ENCODE measurements at places on chromosomes 7 and 10.
A peak's percentile ranks its signal among the peaks of the same experiment; 100 is the strongest.

- peak; percentile 17 for DNase-seq
Measured at GRCh38 chr10:1043532-1043995, 5.4 kb downstream of the IDI1 start.

DNA sequence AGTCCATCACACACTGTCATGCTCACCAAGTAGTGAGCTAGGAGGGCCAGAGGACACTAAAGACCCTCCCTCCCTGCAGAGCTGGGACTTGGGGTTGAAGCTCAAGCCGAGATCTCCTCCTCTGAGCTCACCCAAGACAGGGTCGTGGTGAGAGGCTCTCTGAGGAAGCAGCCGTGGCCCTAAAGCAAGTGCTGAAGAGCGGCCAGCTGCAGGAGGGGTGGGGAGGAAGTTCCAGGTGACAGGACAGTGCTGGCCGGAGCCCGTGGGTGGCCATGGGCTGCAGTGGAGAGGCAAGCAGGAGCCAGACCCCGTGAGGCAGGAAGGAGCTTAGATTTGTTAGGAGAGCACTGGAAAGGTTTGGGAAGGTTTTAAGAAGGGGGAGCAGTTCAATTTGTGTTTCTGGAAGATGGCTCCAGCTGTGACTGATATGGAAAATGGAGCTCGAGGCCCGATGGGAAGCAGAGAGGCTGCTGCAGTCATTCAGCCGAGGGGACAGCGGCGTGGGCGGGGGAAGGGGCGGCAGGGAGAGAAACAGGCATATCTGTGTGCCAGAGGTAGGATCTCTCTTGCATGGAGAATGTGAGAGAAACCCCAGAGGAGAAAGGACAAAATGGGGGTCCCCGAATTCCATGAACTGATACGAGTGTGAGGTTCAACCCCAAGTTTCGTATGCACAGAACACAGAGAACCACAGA is 26.9 kb upstream of the DNAAF5 start:
- no peak for DNase-seq

- DNase-seq: no peak
Measured at GRCh38 chr7:74511345-74511744, 57.6 kb downstream of the GTF2IRD1 start.

DNA sequence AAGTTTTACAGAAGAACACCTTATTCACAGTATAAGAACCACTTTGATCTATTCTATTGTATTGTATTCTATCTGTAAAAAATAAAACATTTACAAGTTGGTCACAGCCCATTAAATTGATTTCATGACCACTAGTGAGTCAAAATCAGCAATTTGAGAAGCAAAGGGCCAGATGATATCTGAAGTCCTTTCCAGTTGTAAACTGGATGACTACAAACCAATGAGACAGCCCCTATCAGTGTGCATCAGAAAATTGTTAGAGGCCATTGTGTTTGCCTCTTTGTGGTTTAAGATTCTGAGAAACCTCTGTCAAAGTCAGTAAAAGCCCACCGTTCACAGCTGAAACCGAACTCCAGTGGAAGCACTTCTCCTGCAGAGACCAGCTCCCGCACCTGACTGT is 54.8 kb downstream of the TBXAS1 start:
- DNase-seq: no peak

- no peak for DNase-seq
Measured at GRCh38 chr10:88097536-88097935, 234.1 kb downstream of the PTEN start.

DNA sequence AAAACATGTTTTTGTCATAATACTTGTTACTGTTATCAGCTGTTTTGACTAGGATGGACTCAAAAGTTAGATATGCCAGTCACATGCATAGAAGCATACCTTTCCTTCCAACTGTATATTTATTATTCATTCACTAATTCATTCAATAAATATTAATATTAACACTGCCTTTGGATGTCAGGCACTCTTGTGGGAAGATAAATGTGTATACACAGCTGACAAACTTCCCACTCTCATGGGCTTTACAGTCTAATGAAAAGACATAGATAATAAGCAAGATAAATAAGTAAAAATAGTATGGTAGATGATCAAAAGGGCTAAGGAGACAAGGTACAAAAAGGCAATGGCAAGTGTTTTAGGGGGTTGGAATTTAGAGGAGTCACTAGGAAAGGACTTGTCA is 180.1 kb upstream of the SMIM30 start:
- DNase-seq: no peak

GRCh38 chr7:100567031-100567730 is 6.5 kb downstream of the SAP25 start:
- DNase-seq: no peak

GRCh38 chr7:82625377-82625776 is 181.8 kb upstream of the CACNA2D1 start:
- no peak for DNase-seq

GRCh38 chr7:151838861-151839381 is 38.0 kb downstream of the PRKAG2 start:
- DNase-seq: peak; percentile 55

DNA sequence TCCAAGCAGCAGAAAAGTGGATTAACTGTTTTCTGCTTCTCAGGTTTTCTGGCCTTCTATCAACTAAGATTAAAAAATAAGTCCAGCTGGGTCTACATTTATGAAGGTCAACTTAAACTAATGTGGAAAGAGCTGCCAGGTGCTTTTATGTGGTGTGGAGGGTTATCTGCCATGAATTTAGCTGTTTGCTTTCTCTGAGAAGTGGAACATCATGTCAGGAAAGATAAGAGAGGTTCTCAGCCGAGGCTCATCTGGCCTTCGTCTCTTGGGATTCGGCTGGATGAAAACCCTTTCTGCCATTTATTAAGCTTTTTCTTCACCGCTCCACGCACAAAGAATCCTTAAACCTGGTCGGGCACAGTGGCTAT is 5.5 kb downstream of the PTPRN2 start:
- no peak for DNase-seq

DNA sequence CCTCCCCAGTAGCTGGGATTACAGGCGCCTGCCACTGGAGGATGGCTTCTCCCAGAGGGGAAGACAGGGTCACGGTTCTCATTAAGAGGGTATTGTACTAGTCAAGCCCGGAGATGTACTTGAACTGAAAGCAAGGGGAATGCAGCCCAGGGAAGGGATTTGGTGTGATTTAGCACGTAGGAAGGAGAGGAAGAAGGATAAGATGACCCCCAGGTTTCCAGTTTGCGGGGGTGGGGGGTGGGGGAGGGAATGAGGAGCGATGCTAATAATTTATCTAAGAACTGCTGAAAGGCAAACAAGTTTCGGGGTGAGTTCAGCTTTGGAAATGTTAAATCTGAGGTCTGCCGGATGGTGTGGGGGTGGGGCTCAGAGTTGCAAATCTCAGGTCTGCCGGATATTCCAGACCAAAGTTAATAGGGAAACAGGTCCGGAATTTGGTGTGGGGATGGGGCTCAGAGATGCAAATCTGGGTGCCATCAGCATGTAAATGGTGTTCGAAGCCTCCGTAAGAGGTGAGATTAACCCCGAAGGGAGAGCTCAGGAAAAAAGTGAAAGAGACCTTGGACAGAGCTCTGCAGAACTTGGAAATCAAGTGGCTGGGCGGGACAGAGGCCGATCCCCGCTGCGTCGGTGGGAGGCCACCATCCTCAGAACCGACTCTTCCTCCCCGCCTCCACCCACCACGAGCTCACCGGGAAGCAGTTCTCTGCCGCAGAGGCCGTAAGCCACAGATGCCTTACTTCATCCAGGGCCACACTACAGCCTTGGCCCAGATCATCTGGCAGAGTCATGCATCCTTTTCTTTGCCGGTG is 1.6 kb upstream of the SEPHS1 start:
- DNase-seq: peak; percentile 47

- DNase-seq: no peak
Measured at GRCh38 chr10:61279400-61279799, 173.8 kb downstream of the TMEM26 start.

- DNase-seq: no peak
Measured at GRCh38 chr7:142867398-142868187, 12.7 kb downstream of the EPHB6 start.

DNA sequence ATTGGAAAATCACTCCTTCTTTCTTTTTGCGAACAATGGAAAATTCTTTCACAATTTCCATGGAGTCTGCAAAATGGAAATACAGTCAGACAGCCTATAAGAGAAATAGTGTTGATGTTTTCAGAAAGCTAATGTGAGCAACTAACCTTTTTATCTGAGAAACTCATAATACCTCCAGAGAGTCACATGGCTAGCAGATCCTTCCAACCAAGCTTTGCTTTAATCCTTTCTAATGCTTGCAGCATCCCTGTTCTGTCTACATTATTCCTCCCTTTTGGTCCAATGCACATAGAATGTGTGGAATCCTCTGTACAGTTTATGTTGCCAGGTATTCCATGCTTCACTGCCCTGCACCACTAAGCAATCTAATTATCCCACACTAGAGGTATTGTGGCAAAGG is 717.5 kb upstream of the LRRN3 start:
- DNase-seq: no peak

DNA sequence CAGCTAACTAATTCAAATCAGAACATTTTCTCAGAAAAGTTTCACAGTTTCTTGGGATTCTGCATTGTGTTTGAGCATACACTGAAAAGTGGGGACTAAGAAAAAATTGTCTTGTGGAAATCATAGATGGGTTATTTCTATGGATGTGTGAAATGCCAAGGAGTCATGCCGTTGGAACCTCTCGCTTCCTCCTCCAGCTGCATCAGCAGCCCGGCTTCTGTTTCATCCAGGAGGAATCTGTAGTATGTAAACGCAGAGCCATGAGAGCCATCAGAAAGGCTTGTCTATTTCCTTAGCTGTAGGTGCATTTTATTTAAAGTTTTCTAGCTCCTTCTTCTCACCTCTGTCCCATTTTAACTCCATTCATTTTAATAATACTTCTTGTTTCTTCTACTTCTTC is 1144.1 kb downstream of the GATA3 start:
- no peak for DNase-seq

DNA sequence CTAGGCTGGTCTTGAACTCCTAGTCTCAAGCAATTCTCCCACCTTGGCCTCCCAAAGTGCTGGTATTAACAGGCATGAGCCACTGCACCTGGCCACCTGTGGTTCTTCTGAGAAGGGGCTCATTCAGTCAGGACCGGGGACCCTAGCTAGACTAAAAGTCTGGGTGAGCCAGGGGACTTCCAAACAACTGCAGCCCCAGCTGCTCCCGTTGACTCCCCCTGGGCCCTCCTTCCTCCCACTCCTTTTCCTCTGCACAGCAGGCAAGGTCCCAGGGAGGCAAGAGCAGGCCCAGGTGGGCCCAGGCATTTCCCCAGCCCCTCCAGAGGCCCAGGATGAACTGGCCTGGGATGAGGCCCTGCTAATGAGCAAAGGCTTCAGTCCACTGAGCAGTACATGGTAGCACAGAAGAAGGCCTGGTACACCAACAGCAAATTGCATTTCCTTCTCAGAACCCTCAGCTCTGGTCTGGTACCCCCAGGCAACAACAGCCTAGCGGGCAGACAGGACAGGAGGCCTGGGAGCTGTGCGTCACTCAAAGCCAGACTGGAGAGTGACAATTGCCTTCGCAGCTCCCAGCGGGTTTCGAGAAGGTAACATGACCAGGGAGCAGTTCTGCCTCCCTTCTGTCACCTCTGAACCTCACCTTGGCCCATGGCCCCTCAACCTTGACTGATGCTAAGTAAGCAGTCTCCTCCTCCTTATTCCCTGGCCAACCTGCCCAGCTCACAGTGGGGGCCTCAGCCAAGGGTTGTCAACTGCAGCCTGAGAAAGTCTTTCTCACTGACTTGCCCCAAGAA is 30.7 kb upstream of the HSPA12A start:
- DNase-seq: no peak

DNA sequence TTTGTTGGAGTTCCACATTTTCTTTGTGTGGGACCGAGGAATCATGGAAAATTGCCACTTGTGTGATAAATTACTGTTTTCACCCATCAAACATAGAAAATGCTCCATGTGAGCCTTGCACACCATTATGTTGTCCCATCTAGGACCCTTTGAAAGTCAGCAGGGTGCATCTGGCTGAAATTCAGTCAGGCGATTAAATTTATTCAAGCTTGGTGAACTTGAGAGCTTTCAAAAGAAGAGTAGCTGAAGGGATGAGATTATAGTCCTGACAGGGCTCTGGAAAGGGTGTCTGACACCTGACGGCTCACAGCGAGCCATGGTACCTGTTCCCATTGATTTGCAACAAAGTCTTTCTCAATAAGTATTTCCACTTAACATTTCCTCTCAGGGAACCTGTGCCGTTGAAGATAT is 399.7 kb upstream of the ETV1 start:
- no peak for DNase-seq

DNA sequence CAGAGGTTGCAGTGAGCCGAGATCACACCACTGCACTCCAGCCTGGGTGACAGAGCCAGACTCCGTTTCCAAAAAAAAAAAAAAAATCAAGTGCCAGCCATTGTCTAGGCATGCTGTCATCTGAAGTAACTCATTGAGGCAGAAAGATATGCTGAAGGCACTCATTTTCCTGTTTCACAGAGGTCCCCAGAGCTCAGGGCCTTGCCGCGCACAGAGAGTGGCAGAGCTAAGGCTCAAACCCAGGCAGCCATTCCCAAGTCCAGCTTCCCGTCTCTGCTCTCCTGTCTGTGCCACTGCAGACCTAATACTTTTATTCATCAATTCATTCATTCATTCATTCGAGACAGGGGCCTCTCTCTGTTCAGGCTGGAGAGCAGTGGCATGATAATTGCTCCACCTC is 3.5 kb downstream of the GRIFIN start:
- no peak for DNase-seq

GRCh38 chr7:142263598-142264380 is 5.9 kb upstream of the PRSS58 start:
- no peak for DNase-seq

DNA sequence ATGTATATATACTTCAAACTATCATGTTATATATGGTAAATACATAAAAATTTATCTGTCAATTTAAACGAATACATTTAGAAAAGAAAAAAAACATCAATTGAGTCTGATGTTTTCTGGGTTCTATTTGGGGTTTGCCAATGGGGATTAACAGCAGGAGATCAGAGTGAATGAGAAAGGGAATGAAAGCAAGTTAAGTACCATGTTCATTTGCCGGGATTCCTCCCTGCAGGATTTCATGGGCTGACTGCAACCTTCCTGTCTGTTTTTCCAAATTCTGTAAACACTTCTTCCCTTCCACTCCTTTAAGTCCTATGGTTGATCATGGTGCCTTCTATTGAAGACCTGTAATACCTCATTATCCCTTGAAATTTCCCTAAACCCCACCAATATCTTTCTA is 33.9 kb upstream of the SEMA3A start:
- no peak for DNase-seq

- peak; percentile 8 for DNase-seq
Measured at GRCh38 chr10:12252882-12253546, 57.0 kb downstream of the CDC123 start.

DNA sequence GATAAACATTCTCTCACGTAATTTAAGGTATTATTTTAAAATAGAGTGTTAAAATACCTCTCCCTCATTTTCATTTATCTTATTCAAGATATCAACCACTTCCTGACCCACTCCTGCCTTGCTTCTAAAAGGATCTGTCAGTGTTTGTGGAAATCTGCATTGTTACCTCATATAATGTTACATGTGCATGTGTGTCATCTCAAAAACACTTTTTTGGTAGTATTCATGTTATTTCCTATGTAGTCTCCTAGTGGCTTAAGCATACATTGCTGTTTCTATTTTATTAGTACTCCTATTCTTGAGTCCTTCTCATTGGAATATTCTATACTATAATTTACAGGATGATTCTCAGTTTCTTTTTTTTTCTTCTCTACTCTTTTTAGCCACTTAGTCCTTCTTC is 1360.7 kb upstream of the CELF2 start:
- DNase-seq: no peak

All from CD4-positive, alpha-beta T cell treated with Interleukin-6 for 4 hours (primary cell).